Hippocampal formation (tissue), 2 donors: ENCODE measurements at places on chromosomes 4 and X.

DNA sequence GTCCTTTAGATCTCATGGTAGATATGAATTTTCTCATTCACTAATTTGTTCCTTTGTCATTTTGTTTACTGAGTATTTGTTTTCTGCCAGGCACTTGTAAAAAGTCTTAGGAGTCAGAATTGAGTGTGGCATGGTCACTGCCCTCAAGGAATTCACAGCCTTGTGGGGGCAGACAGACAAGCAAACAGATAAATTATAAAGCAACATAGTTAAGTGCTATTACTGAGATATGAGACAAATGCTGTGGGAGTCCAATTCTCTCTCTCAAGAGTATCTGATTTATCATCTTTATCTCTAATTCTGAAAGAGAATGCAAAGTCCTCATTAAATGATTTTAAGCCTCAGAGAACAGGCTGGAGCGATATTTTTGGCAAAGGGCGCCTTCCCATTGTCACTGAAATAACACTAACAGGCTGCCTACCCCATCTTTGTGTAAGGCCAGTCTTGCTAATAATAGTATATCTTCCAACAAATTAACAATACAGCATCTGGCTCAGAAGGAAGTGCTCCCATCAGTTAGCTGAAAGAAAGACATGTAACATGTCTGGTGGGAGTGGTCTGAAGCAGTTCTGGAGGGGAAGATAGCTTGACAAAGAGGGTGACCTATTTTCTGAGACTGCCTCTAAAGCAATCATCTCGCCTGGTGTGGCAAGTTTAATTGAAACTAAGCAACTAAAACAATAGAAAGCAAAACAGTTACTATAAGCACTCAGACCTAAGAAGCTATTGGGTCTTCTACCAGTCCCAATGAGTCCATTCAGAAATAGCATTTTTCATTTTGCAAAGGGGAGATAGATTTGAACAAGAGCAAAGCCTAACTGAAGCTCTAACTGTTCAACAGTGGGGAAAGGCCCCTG lies 61.5 kb upstream of the AMOT start:
- DNase-seq: no peak

DNA sequence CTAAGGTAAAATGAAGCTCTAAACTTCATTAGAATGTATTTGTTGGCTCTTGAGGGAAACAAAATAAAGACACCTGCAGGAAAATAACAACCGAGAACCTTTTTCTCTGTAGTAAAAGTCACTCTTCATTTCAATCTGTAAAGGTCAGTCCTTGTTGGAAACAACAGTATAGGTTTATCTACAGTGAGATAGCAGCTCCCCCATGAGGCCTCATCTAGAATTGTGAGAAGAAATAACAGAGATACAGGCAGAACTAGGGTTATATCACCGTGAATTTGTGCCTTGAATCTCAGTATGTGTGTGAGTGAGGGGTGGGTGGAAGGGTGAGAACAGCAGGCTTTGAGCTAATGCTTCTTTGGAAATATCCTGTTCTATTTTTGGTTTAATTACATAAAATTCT lies 107.8 kb upstream of the FMR1 start:
- no peak for DNase-seq

DNA sequence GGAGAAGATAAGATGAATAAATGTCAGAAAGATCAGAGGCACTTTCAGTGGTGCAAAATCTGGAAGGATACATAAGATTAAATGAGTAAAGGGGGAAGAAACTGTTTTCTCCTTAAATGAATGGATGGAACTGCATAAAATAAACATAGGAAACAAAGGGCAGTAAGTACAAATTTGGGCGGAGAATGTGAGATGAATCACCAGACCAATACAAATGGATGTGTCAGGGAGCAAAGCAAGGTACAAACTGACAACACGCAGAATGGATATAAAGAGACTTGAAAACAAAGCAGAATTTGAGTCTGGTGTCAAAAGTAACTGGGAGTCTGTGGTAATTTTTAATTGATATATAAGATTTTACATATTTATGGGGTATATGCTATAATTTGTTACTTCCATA lies 175.3 kb upstream of the PCDH18 start:
- no peak for DNase-seq

- DNase-seq: no peak
These were observed 6.5 kb upstream of the USP46 start for GRCh38 chr4:52665592-52665991.

- peak; percentile 16 for DNase-seq
These were observed 1.9 kb downstream of the UBE2D3 start for GRCh38 chr4:102825261-102826091.
